ENCODE measurements at places on chromosomes 7 and 10.

- DNase-seq = no peak
These were observed 730.6 kb upstream of the IGFBP3 start for GRCh38 chr7:46651561-46652088.

GRCh38 chr7:2049782-2050510 lies 182.8 kb downstream of the MAD1L1 start:
- no peak for DNase-seq

DNA sequence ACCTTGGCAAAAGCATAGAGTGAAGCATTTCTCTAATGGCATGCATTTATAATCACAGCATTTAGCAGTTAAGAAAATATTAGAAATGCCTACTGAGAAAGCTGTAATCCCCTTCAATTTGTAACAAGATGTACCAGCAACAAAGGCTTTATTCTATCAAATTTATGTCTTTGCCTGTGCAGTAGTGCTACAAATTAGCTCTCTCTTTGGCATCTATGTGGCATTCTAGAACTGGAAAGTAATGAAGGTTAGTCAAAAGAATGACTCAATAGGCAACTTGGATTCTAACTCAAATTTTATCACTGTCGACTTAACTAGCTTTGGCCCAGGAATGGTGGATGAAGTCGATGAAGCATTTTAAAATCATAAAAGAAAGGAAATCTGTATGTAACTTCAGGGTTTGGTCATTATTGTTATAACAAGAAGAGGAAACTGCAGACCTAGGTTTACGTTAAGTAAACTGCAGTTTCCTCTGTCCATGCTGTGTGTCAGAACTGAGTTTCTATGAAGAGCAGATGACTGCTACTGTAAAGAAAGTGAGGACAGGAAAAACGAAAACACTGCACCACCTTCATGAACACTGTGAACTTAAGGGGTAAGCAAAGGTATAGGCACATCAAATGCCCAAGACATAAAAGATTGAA lies 140.0 kb downstream of the RAPGEF5 start:
- no peak for DNase-seq

GRCh38 chr10:80471001-80471400 lies 16.9 kb downstream of the TSPAN14 start:
- no peak for DNase-seq

DNA sequence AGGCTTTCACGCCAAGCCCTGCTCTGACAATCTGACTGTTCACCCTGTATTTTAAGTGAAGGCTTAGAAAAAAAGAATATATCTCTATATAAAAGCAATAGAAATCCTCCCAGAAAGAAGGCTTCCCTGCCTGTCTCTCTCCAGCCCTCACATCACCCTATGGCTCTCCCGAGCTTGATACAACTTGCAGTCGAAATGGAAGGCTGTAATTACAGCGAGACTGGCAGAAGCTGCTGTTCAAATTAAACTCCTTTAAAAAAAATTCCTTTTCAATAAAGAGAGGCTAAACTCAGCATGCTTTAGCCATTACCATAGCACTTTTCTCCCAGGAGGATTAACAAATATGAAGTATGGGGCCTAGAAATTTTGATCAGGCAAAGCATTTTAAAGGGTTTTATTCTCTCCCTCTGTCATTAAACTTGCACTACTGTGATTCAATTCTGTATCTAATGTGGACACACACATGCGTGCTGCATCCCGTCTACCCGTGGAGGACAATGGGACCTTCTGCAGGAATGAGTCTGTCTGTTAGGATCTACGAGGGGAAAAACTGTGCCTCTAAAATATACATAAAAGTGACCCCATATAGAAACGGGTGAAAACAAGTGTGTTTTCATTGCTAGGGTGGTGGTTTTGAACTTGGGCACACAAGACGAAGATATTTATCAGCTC lies 223.8 kb downstream of the USP6NL start:
- DNase-seq = peak; percentile 73
